ENCODE measurements at places on chromosomes 7 and 10.

- no peak for DNase-seq
Observed at GRCh38 chr7:4958477-4959301, at the start of gene MMD2. TSS of gene MMD2 (minus strand) at chr7:4959187. CDS start at chr7:4959017, 170 bp downstream.

DNA sequence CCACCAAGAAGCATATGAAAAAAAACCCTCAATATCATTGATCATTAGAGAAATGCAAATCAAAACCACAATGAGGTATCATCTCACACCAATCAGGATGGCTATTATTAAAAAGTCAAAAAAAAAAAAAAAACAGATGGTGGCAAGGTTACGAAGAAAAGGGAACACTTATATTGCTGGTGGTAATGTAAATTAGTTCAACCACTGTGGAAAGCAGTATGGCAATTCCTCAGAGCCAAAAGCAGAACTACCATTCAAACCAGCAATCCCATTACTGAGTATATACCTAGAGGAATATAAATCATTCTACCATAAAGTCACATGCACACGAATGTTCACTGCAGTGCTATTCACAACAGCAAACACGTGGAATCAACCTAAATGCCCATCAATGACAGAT lies 46.0 kb downstream of the CNOT4 start:
- peak; percentile 30 for DNase-seq

- peak; percentile 28 for DNase-seq
Observed at GRCh38 chr7:27462575-27463270, 200.0 kb downstream of the HIBADH start.

DNA sequence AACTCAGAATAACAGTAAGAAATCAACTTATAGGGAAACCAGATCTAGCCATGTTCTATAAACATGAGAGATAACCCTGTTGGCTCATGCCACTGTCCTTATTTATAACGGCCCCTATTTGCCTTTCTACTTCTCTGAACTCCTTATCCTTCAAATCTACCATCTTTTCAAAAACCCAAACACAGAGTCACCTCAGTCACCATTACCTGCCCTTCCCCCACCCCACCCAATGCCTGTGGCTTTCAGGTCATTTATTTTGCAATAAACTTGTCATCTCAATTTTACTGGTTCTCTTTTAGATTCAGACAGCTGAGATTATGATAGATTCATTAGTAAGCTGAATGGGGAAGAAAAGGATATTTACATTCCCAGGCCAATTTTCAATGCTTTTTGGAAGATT lies 53.6 kb downstream of the KMT2C start:
- no peak for DNase-seq

GRCh38 chr7:114864278-114864677 lies 57.6 kb upstream of the MDFIC start:
- DNase-seq: no peak

GRCh38 chr10:5532618-5533097 lies 7.9 kb downstream of the CALML3 start:
- no peak for DNase-seq

- DNase-seq: no peak
Observed at GRCh38 chr7:90894122-90894521, 298.0 kb downstream of the CDK14 start.

DNA sequence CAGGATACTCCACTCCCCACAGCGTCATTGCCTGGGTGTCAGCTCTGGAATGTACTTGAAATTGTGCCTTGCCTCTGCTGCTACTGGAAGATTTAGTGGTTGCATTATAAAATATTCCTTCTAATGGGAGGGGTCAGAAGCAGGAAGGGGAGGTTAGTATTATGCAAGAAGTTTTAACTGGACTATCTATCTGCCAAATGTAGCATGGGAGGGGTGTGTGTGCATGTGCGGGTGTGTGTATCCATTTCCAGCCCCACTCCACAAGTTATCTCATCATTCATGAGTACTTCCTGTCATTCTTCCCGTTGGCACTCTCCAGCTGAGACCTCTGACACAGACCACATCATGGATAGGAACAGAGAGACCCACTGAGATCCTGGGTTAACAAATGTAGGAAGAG lies 13.4 kb downstream of the MBL2 start:
- DNase-seq: peak; percentile 22

GRCh38 chr7:14436878-14437277 lies 447.4 kb upstream of the ETV1 start:
- no peak for DNase-seq

DNA sequence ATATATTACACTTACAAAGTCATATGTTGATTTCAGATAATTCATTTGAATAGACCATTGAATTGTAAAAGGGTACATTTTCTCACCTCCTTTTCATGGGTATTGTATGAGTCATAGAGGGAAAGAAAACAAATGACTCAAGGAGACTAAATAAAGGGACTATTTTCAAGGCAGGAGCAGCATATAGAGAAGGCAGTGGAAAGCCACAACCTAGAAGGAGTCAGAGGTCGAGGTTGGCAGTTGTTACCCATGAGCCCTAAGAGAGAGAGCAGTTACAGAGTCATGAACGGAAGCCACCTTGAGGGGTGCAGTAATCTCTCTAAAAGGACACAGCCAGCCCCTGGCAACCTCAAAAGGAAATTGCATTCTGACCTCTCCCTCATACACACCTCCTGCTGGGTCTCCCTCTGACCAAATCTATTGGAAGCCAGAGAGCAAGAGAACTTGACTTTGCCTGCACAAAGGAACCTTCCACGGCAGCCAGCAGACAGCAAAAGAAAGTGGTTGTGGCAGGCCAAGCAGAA lies 137.9 kb downstream of the GRM8 start:
- DNase-seq: peak; percentile 57

DNA sequence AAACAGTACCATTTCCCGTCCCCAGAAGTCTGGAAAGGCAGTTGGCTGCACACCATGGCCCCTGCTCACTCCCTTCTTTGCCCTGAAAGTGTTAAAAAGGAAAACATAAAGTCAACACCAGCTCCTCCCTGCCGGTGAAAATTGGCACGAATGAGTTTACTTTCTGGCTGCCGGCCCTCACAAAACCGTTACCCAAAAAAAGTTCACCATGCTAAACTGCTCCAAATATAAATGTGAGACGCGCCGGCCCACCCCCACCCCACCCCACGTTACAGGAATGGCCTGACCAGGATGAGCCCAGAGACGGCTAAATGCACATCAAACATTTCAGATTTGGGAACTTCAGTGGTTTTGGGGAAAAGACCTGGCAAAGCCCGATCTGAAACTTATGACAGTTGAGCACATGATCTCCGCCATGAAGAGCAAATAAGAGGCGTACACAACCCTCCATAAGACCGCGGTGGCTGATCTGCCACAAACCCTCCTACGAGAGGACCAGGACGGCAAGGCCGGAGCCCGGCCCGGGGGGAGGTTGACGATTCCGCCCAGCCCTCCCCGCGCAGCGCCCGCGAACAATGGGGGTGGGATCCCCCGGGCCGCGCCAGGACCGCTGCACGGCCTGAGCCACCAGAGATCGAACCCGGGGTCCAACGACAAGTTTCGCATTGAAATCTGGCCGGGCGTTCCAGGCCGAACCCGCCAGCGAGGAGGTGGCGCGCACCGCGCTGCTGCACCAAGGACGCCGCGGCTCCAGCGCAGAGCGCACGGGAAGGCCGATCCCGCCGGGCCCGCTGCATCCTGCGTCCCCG lies 952 bp downstream of the DIP2C start:
- DNase-seq: no peak

Measured in NB4 (cell line).